ENCODE measurements at places on chromosomes 4 and X. TPM values are rescaled to one million over a fixed set of nuclear protein-coding genes. Genes with fewer than 3 reads are reported as not detected.

The CT45A1 gene
- not detected for polyA plus RNA-seq

DNA sequence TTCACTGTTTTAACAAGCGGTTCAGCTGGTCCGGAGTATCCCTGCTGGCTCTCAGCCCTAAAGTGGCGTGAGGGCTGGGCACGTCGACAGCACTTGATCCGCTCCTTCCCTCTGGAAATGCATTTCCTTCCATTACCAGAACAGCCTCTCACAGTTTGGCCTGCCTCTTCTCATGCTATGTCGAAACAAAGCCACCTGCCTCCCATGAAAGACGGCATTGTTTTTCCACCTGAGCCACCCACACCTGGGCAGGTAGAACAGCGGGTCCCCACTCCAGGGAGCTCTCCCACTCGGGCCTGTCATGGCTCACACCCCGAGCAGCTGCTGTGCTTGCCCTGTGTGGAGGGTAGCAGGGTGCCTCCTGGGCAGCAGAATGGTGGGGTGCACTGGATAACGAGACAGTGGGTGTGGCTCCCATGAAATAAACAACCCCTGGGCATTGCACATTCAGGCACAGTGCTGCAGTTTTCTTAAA is 86.2 kb downstream of the FHDC1 start:
- H3K4me1 ChIP-seq, result no peaks in the 10 kb centered on the region
- no peaks in the 10 kb centered on the region for H3K27me3 ChIP-seq
- no peaks in the 10 kb centered on the region for H3K36me3 ChIP-seq
- no peak for DNase-seq
- H3K4me3 ChIP-seq, result no peak overlapping the region

DNA sequence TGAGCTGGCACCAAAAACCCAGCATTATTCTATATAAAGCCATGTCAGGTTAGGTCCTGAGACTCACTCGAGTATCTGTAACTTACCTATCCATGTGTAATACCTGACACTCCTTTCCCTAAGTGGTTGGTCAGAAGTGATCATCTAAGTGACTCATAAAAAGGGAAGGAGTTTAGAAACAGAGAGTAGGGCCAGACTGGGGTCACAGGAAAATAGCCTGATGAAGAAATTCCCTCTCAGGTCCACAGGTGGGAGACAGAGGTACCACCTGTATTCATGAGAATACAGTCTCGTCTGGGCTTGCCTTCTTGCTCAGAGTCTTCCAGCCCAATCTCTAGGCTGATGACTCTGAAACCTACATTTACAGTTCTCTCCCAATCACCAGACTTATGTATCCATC is 161.8 kb upstream of the MAP3K15 start:
- H3K36me3 ChIP-seq, result no peaks in the 10 kb centered on the region

GRCh38 chrX:56812515-56813105 is 83.6 kb downstream of the NBDY start:
- H3K4me3 ChIP-seq, result no peak overlapping the region
- peak overlapping the region; percentile 11 for H3K27ac ChIP-seq
- H3K27me3 ChIP-seq, result no peaks in the 10 kb centered on the region
- no peaks in the 10 kb centered on the region for H3K4me1 ChIP-seq
- no peak for DNase-seq

- DNase-seq, result peak; percentile 77
- peaks cover 15% of the 10 kb centered on the region for H3K4me1 ChIP-seq
- H3K27me3 ChIP-seq, result no peaks in the 10 kb centered on the region
- peak overlapping the region; percentile 79 for H3K27ac ChIP-seq
Observed at GRCh38 chr4:7052923-7053715, 9.9 kb downstream of the TADA2B start.

DNA sequence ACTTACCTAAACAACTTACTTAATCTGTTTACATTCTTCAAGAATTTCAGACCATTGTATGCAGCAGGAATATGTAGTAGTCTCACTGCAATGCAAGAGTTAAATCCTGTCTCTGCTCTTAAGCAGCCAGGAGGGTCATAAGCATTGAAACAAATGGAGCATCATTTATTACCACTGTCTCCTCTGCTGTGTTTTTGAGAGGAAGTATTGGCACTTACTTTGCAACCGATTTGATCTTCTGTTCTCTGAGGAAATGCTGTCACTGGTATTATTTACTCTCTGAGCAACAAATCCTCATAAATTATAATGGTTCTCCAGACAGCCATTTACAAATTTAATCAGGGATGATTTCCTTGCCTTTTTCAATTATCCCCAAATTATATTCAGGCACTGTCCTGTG is 1367.1 kb downstream of the STIM2 start:
- H3K27me3 ChIP-seq, result no peaks in the 10 kb centered on the region
- H3K4me1 ChIP-seq, result peaks cover 20% of the 10 kb centered on the region
- H3K27ac ChIP-seq, result no peak overlapping the region

The PDGFRA gene
- polyA plus RNA-seq, result 25.1 TPM

DNA sequence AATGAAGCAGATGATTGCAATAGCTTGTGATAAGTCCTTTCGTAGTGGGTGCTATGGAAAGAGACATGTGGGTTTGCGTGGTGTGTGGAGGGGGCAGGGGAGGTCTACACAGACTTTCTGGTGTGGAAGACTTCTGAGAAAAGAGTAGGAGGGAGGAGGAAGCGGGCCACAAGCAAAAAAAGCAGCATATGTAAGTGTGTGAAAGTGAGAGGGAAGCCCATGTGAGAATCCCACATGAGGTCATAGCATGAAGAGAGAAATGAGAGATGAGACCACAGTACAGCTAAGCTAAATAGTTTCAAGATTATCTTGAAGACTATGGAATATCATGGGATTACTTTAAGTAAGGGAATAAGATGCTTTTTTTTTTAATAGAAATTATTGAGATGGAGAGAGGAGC is 2039.9 kb upstream of the TENM3 start:
- no peaks in the 10 kb centered on the region for H3K4me1 ChIP-seq
- no peaks in the 10 kb centered on the region for H3K36me3 ChIP-seq
- H3K4me3 ChIP-seq, result no peak overlapping the region

DNA sequence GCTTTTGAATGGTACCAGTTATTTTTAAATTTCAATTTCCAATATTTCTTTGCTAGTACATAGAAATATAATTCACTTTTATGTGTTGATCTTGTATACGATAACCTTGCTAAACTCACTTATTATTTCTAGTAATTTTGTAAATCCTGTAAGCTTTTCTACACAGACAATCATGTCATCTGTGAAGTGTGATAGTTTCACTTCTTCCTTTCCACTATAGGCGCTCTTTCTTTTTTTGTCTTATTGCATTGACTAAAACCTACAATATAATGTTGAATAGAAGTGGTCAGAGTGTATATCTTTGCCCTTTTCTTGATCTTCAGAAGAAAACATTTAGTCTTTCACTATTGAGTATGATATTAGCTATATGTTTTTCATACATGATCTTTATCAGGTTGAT is 76.6 kb downstream of the ZNF182 start:
- H3K27ac ChIP-seq, result no peak overlapping the region
- H3K36me3 ChIP-seq, result no peaks in the 10 kb centered on the region
- DNase-seq, result no peak
- no peak overlapping the region for H3K4me3 ChIP-seq
- H3K27me3 ChIP-seq, result no peaks in the 10 kb centered on the region
- H3K4me1 ChIP-seq, result no peaks in the 10 kb centered on the region

- DNase-seq, result peak; percentile 61
- H3K27me3 ChIP-seq, result no peaks in the 10 kb centered on the region
- no peaks in the 10 kb centered on the region for H3K36me3 ChIP-seq
Observed at GRCh38 chr4:161629694-161630441, 533.9 kb downstream of the FSTL5 start.

GRCh38 chr4:165982934-165983333 is 109.9 kb downstream of the TLL1 start:
- no peak for DNase-seq
- no peak overlapping the region for H3K27ac ChIP-seq
- no peaks in the 10 kb centered on the region for H3K36me3 ChIP-seq
- H3K27me3 ChIP-seq, result no peaks in the 10 kb centered on the region
- no peaks in the 10 kb centered on the region for H3K4me1 ChIP-seq
- no peak overlapping the region for H3K4me3 ChIP-seq

DNA sequence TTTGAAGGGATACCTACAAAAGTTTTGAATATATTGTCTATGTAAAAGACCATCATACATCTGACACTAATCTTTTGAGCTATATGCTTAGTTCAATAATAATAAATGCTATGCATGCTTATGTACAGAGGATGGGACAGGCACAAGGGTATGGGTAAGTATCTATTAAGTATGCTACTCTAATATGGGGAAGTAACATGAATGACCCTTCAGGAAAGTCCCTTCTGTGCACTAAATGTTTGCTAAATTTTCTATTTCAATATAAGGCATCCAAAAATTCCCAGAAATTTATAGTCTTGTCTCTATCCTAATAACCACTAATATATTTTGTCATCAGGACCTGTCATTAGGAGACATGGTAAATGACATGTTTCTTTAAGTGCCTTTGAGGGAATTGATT is 19.0 kb downstream of the ATP8A1 start:
- no peak for DNase-seq
- no peak overlapping the region for H3K4me3 ChIP-seq
- no peak overlapping the region for H3K27ac ChIP-seq
- H3K27me3 ChIP-seq, result no peaks in the 10 kb centered on the region
- H3K4me1 ChIP-seq, result no peaks in the 10 kb centered on the region

GRCh38 chrX:25191403-25191802 is 175.6 kb upstream of the ARX start:
- H3K27ac ChIP-seq, result no peak overlapping the region
- no peak for DNase-seq
- no peaks in the 10 kb centered on the region for H3K4me1 ChIP-seq

DNA sequence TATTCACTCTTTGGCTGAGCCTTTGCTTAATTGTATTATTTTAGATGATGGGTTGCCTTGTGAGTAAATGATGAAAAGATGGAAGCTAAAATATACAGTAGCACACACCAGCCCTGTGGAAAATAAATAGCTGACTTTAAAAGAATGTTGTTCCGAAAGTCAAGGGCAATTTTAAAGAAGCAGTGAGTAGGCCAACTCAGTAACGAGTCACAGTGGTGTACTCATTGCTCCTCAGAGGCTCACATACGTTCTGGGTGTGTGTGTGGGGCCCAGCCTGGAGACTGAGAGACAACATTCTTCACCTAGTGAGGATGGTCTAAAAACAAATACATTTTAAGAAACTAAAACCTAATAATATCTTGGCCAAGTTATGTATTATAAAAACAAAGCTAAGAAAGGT is 640.3 kb downstream of the TRIML1 start:
- no peaks in the 10 kb centered on the region for H3K36me3 ChIP-seq
- no peaks in the 10 kb centered on the region for H3K4me1 ChIP-seq
- no peak overlapping the region for H3K27ac ChIP-seq
- DNase-seq, result no peak
- no peaks in the 10 kb centered on the region for H3K27me3 ChIP-seq

DNA sequence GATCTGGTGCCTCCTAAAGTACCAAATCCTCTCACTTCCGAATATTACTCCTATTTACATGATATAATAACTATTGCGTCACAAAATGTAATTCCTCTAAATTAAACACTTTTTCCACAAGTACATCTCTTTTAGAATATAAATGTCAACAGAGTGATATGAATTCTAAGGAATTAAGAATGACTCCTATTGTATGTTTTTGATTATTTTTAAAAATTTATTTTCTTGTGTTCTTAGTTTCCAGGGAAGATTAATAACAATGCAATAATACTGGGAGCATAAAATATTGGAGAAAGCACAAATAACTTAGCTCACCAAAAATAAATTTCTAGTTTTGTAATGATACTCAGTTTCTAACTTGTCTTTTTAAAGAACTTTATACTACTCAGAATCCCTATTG is 184.9 kb downstream of the PCDH18 start:
- H3K27ac ChIP-seq, result no peak overlapping the region
- H3K4me3 ChIP-seq, result no peak overlapping the region
- H3K27me3 ChIP-seq, result no peaks in the 10 kb centered on the region
- H3K36me3 ChIP-seq, result no peaks in the 10 kb centered on the region
- DNase-seq, result no peak

The RLIM gene
- polyA plus RNA-seq, result 4.9 TPM

GRCh38 chr4:157195374-157195773 is 25.2 kb upstream of the GRIA2 start:
- H3K27ac ChIP-seq, result no peak overlapping the region
- H3K4me1 ChIP-seq, result no peaks in the 10 kb centered on the region
- H3K27me3 ChIP-seq, result no peaks in the 10 kb centered on the region

GRCh38 chrX:108105473-108105872 is 13.9 kb downstream of the ATG4A start:
- DNase-seq, result no peak
- H3K27me3 ChIP-seq, result no peaks in the 10 kb centered on the region
- H3K27ac ChIP-seq, result no peak overlapping the region
- no peaks in the 10 kb centered on the region for H3K4me1 ChIP-seq
- H3K4me3 ChIP-seq, result no peak overlapping the region

DNA sequence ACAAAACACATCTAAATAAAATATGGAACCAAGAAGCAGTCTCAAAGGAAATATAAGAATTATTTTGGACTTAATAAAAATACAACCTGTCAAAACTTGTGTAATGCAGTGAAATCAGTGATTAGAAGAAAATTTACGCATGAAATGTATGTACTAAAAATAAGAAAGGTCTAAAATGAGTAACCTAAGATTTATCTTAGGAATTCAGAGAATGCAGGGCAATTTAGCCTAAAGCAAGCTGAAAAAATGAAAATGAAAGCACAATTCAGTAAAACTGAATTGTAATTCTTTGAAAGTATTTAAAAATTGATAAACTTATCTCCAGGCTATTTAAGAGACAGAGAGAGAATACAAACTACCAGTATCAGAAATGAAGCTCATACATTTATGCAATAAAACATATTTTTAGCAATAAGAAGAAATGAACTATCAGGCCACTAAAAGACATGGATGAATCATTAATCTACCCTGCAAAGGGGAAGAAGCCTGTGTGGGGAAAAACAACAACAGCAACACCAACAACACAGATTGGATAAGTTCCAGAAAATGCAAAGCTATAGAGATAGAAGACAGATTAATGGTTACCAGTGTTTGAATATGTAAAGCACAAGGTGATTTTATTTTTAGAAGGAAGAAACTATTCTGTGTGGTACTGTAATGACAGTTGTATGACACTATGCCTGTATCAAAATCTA is 442.0 kb upstream of the ADGRL3 start:
- no peaks in the 10 kb centered on the region for H3K4me1 ChIP-seq
- no peak overlapping the region for H3K4me3 ChIP-seq
- no peaks in the 10 kb centered on the region for H3K36me3 ChIP-seq
- no peaks in the 10 kb centered on the region for H3K27me3 ChIP-seq

The ANXA5 gene
- 113 TPM for polyA plus RNA-seq

The UGT2B15 gene
- 24.5 TPM for polyA plus RNA-seq

The SFRP2 gene
- polyA plus RNA-seq, result 2.0 TPM

GRCh38 chr4:55355555-55355954 is 9.5 kb downstream of the SRD5A3 start:
- H3K4me3 ChIP-seq, result no peak overlapping the region
- H3K27me3 ChIP-seq, result no peaks in the 10 kb centered on the region
- peaks cover 17% of the 10 kb centered on the region for H3K4me1 ChIP-seq
- H3K27ac ChIP-seq, result no peak overlapping the region

- no peaks in the 10 kb centered on the region for H3K4me1 ChIP-seq
- no peak overlapping the region for H3K4me3 ChIP-seq
- DNase-seq, result no peak
- H3K36me3 ChIP-seq, result no peaks in the 10 kb centered on the region
Observed at GRCh38 chr4:160709026-160709425, 1454.8 kb downstream of the FSTL5 start.
